ENCODE measurements at places on chromosomes 6 and 20.

- peak; percentile 84 for DNase-seq
Measured at GRCh38 chr6:63904650-63905248, 269.1 kb downstream of the PHF3 start.

- no peak for DNase-seq
Measured at GRCh38 chr6:75800708-75801505, 51.9 kb downstream of the MYO6 start.

DNA sequence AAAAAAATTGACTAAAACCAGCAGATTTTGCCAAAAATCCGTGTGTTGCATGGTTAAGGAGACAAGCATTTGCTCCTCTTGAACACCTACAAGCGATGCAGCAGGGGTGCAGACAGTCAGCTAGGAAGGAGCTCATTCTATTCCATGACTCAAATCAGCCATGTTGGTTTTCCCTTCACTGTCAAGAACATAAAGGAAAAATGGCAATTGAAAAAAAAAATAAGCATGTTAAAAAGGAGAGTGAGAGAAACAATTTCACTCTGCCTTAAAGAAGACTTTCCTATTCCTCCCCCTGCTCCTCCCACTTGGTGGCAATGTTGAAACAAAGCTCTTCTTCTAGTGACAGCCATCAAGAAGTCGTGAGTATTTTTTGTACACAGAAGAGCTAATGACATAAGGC is 115.4 kb downstream of the MTFR2 start:
- DNase-seq = no peak

GRCh38 chr6:123091896-123092271 is 95.8 kb downstream of the CLVS2 start:
- DNase-seq = no peak

DNA sequence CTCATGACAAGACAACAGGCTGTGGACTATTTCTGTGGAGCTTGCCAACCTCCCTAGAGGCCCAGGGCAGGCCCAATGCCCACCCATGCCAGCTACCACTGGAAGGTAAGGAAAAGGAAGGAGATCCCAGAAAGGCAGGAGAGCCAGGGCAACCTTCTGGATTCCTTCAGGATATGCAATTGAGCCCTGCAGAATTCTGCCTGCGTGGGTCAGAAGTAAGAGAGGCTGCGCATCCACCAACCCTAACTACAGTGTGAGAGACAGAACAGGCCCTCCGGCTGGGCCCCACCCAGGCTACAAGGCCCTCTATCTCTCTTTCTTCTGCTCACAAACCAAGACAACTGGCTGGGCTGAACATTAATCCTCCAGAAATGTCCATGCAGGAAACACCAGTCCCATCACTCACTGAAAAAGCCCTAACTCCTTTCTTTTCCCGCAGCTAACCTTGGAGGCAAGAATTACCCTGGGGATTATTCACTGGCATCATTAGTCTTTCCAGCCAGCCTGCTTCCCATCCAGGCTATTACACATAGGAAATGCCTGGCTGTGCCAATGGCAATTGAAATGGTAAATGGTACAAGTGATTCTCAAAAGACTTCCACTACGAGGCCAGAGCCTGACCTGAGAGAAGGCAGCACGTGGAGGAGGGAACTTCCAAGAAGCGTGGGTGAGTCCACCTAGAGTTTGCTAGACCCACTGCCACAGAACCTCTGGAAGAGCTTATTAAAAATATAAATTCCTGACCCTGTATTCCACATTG is 15.2 kb downstream of the MAP1LC3A start:
- DNase-seq = no peak

- no peak for DNase-seq
Measured at GRCh38 chr20:15924556-15924955, 648.7 kb downstream of the KIF16B start.

GRCh38 chr6:56528412-56528841 is 114.3 kb downstream of the DST start:
- peak; percentile 55 for DNase-seq

- DNase-seq = no peak
Measured at GRCh38 chr6:2542858-2543218, 207.9 kb downstream of the MYLK4 start.

GRCh38 chr6:153140299-153140698 is 9.2 kb upstream of the RGS17 start:
- no peak for DNase-seq

- peak; percentile 43 for DNase-seq
Measured at GRCh38 chr6:155313602-155314091, 637 bp downstream of the TFB1M start.

DNA sequence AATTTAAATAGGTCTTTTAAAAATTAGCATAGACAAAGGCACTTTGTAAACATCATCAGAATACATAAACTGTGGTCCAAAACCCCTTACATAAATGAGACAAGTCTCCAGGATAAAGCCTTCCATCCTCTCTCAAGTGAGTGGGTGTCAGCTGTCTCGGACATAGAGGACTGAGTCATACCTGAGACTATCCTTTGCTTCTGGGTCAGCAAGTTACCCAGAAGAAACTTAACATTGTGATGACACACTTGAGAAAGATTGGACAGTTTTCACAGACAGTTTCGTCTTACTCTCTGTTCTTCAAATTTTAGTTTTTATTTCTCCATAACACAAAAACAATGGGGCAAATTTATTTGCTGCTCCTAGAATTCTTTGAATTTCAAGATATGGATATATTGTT is 838.0 kb downstream of the DHX35 start:
- DNase-seq = no peak

DNA sequence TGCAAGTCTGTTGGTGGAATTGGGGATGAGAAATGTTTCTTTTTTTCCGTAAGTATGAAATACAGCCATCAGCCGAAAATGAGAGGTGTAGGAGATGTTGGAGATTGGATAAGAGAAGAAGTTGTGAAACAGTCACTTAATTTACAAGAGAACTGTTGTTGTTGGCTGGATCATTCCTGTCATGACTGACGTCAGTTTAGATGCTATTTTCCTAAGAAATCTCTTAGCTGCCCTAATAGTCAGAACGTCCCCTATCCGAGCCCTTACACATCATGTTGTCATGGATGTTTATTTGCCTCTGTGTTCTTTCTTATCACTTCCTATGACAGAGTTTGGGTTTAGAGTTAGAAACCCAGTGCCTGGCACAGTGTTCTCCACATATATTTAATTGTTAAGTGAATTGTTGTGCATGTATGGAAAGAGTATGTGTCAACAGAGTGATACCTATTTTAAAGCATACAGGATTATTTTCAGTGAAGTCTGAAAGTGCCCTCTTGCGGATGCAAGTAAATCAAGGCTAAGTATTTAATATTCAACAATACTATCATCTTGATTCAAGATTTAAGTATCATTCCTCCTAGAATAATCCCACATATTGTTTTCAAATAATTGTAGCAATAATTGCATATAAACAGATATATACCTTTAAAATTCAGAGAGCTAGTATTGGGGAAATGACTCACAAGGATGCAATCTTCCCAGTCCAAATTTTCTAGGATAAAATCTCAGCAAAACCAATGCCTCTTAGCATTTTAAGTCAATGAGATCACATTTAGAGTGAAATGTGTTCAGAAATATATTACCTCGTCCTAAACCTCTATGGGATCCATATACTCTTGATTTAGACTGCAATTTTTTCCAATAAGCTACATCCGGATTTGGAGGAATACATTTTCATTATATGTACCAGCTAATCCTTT is 309.9 kb upstream of the NOX3 start:
- DNase-seq = peak; percentile 50

DNA sequence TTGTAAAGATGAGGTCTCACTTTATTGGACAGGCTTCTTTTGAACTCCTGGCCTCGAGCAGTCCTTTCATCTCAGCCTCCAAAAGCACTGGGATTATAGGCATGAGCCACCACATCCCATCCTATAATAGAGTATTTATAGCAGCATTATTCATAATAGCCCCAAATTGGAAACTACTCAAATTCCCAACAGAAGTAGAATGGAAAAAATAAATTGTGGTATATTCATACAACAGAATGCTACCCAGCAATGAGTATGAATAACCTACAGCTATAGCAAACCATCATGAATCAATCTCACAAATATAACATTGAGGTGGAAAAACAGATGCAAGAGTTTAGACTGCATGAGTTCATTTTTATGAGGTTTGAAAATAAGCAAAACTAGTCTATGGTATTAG is 84.8 kb upstream of the BTBD3 start:
- DNase-seq = no peak

DNA sequence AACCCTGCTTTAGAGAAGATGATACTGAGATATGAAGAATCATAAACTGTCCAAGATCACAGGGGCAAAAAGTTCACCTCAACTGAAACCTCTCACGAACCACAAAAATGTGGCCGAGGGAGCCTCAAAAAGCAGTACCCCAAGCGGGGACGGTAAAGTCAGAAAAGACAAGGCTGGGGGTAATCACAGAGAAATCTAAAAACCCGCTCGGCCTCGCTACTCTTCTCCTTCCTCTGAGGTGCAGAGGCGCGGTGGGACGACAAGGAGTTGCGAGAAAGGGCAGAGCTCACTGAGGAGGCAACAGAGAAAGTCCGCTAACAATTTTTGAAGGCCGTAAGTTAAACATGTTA is 356 bp upstream of the IRAK1BP1 start:
- no peak for DNase-seq

DNA sequence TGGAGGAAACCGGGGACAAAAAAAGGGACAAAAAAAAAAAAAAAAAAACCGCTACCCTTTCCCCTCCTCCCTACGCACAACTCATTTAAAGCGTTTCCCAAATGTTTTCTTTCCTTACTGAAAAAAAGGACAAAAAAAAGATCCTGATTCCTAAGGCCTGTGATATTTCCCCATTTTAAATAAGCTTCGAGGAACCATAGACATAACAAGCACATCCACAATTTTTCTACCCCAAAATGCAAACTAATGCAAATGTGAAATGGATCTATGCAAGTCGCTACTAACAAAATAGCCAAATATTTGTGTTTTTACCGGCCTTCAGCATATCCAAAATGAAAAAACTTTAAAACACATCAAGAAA is 1.4 kb upstream of the ZNF217 start:
- DNase-seq = no peak

- DNase-seq = no peak
Measured at GRCh38 chr6:138044458-138044857, 62.8 kb downstream of the PERP start.

DNA sequence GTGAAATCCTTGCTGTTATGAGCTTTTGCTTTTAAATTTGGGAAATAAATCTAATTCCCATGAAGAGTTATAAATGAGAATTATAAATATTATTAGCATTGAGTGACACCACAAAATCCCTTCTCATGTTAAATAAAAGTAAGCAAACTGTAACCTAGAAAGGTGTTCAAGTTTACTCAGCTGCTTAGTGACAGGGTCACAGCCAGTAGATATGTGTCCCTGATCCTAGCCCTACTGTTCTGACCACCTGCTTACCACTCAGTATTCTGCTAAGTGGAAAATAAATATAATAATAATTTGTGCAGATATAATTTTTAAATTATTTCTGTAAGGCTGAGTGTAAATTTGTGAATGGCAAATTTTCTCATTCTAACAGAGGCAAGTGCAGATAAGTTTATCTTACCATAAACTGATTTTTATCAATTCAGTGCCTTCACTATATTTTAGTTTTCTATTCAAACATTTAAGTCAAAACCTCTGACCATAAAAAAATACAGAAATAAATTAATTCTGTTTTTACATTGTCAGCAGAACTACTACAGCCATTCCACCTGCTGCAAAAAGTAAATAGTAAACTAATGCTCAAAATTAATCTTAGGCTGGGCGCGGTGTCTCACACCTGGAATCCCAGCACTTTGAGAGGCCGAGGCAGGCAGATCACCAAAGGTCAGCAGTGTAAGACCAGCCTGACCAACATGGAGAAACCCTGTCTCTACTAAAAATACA is 118.2 kb downstream of the TENT5A start:
- no peak for DNase-seq

DNA sequence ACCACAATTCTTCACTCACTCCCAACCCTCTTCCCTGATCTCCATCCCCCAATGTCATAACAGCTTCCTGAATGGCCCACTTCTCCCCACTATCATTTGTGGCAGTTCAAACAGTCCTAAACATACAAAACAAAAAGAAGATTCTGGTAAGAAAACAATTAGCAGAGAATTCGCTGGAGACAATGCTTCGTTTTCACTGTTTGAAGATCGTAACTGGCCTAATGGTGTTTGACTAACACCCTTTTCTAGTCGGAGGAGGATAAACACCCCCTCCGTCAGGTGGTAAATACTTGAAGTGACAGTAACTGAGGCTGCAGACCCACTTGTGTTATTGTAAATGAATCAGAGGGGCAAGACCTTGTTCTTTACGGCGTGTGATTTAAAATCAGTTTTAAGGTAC is 3.8 kb downstream of the EYA2 start:
- no peak for DNase-seq

GRCh38 chr6:30988209-30988825 is 4.8 kb downstream of the MUC21 start:
- no peak for DNase-seq

GRCh38 chr6:128572294-128572693 is 51.9 kb upstream of the PTPRK start:
- DNase-seq = no peak

- DNase-seq = no peak
Measured at GRCh38 chr6:14841901-14842421, 403.9 kb upstream of the JARID2 start.

GRCh38 chr6:144177726-144178125 is 27.4 kb downstream of the STX11 start:
- DNase-seq = no peak

DNA sequence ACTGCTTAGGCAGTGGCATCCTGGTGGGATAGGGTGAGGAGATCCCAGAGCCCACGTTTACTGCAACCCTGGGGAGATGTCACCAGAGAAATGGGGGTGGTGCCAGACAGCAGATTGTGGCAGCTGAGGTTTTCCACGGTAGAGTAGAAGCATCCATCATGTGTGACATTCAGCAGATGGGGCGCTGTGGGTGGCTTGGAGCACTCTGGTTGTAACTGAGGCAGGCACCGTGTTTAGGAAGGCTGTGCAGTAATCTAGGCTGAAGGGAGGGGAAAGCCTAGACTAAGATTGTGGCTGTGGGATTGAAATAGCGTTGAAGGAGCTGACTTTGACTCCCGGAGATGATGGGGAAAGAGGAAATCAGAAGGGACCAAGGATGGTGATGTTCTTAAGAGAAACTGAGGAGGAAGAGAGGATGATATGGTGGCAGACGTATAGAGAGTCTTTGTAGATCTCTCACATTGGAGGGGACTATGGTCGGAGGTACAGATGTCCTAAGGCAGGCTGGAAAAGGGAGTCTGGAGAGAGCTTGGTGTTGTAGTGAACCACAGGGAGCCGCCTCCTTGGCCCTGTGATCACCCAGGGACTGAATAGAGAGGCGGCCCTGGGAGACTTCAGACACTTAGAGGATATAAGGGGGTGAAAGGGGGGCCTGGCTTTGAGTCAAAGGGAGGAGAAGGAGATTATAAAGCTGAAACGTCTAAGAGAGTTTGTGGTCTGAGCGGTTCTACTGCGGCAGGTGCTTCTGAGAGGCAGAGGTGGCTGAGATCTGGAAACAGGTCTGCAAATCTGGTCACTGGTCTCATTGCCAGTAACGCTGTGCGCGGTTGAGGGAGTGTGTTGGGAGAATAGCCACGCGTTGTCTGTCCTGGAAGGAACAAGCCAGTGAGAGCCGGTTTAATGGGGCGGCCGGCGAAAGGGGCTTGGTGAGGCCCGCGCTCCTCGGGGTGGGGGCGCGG is 792 bp upstream of the MICA start:
- no peak for DNase-seq

All from dermis microvascular lymphatic vessel endothelial cell (primary cell).